ENCODE measurements at places on chromosomes 2 and 18.

DNA sequence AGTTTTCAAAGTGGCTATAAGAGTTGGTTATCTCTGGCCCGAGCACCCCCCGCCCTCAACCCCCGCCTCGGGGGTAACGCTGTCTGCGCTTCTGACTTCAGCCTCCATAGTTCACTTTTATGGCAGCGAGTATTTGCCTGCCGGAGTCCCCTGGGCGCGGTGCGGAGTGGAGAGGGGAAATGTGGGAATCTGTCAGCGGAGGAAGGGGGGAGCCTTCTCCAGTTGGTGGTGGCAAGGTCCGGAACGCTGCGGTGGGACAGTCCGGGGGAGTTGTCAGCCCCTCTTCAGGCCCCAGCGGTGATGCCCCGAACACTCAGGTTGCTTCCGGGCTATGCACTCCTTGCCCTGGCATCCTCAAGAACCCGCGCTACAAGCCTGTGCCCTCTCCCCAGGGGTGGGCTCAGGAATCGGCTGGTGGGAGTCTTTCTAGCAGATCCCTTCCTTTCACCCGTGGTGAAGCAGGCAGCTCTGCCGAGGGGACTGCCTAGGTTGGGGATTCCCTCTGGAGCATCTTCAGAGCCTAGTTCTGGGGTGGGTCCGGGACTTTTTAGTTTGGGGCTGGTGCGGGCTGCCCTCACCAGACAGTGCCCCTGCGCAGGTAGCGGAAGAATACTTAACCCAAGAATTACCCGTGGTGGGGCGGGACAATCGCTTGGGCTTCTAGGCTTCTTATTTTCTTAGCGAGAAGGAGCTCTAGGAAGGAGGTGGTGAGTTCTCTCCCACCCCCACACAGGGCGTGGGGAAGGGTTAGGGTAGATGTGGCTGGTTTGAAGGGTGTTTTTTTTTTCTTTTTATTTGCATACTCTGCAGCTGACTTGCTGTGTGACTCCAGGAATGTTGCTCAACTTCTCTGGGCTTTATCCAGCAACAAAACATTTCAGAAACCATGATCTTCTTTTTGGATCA lies 1.6 kb downstream of the ATOH8 start:
- DNase-seq, result no peak

GRCh38 chr18:7333025-7333562 lies 102.2 kb downstream of the LRRC30 start:
- DNase-seq, result no peak

DNA sequence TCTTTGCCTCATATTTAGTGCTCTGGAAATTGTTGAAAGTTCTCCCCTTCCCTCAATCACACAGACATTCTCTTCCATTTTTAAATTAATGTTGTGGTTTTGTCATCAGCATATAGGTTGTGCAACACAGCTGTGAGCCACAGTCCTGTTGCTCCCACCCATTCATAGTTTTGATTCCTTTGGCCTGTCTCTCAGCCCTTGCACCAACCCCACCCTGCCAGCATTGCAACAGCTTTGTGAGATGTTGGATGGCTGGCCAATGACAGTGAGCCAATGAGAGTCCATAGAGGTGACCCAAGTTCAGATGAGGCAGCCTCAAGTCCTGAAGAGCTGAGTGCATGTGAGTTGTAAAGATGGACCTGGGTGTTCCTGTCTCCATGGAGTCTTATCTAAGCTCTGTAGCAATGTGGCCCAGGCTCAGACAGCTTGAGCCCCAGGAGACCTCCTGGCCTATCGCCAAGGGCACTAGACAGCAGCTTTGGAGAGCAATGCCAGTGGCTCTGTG lies 775.5 kb downstream of the RNF144A start:
- no peak for DNase-seq

DNA sequence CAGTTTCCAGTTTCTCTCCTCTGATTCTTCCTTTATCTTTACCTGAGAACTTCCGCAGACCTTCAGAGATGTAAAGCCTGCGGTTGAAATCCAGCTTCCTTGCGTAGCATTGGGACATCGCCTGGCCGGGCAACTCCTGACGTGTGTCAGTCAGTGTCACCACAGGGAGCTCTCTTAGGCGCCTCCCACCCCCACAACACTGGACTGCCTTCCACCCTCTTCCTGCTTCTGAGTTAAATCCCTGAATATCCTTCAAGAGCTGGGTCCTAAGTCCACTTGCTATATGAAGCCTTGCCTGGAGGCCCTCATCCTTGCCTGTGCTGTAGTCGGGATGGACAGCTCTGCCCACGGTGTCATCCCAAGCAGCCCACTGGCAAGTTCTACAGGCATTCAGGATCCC lies 179.4 kb downstream of the SEPTIN10 start:
- no peak for DNase-seq

GRCh38 chr18:58394602-58395425 lies 234.1 kb downstream of the ALPK2 start:
- DNase-seq, result no peak

DNA sequence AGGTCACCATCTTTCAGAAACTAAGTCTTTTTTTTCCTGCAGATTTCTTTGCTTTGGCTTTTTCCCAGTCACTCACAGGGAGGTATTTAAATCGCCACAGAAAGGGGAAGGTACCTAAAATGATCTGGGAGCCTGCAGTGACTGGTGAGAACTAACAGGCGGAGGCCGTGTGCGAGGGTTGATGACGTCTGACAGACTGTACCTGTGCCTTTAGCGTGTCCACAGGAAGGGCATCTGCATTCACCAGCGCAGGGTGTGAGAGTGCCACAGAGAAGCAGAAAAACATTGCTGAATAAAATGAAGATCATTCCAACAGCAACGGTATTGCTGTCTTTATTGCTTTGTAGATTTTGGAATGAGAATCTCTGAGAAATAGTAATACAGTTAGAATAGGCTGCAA lies 5.7 kb downstream of the CTDP1 start:
- no peak for DNase-seq

DNA sequence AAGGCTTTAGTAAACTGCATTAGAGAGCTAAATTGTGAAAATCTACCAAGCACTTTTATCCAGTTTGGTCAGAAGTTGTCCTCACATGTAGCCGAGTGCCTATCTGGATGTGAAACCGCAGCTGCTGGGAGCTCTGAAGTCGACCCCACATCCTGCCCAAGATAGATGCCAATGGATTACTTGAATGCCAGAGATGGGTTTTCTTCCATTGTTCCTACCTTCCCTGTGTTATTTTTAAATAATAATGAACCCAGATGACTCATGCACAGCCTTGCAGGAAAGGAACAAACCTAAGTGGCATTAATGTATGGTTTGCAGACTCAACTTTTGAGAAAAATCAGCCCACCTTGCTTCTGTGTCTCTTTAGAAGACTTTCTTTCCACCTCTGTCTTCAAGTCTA lies 408.5 kb downstream of the FBXO15 start:
- no peak for DNase-seq

- DNase-seq, result no peak
Measured at GRCh38 chr2:71082402-71083252, 14.2 kb downstream of the NAGK start.

GRCh38 chr2:118148133-118148532 lies 59.9 kb downstream of the INSIG2 start:
- DNase-seq, result no peak

DNA sequence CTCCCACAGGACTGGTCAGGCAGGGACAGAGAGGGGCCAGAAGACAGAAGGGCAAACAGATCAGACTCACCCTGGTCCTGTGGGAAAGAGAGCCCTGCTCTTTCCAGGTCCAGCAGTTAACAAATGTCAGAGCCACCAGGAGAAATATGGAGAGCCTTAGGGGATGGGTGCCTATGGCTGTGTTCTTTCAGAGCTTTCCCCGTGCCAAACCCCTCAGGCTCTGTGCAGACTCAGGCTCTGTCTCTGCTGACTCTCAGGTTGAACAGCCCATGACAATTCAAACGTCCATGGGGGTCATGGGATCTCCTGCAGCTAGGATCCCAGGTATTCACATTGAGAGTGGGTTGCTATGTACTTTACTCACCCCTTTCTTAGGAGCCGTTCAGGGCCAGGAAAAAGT lies 120.8 kb upstream of the ERBB4 start:
- no peak for DNase-seq

DNA sequence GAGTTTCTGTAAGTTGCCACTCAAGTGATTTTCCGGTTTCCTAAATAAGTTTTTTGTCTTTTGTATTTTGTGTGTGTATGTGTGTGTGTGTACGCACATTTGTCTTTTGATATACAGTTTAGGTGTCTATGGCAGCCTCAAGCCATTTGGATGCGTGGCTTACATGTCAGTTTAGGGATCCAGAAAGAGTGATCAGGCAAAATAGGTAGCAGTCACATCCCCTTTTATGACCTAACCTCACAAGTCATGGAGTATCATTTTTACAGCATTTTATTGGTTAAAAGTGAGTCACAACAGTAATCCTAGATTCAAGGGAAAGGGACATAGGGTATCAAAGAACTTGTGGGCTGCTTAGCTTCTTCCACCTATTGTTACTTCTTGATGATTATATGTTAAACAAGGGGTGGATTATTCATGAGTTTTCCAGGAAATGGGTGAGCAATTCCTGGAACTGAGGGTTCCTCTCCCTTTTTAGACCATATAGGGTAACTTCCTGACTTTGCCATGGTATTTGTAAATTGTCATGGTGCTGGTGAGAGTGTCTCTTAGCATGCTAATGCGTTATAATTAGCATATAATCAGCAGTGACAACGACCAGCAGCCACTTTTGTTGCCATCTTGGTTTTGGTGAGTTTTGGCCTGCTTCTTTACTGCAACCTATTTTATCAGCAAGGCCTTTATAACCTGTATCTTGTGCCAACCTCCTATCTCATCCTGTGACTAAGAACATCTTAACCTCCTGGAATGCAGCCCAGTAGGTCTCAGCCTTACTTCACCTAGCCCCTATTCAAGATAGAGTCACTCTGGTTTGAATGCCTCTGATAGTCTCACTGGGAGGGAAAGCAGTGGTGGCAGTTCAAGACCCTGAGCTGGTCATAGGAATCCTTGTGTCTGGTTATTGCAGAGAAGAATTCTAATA lies 8.6 kb upstream of the SOCS6 start:
- DNase-seq, result no peak

- DNase-seq, result no peak
Measured at GRCh38 chr2:239255628-239256349, 145.0 kb downstream of the HDAC4 start.

DNA sequence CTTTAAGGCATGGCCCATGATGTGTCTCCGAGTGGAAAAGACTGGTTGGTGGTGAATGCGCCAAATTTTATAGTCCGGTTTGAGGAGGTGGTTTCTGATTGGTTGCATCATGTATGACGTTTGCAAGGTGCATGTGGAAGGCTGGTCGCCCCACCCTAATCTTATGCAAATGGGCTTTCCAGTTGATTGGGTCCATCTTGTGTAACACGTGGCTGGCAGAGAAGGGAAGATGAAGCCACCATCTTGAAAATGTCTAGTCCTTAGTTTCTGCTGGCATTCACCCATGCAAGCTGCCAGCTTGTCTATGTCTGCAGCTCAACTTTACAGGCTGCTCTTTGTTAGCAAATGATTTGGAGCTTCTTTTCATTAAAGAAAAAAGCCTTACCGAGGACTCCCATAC lies 132.2 kb downstream of the PIK3C3 start:
- DNase-seq, result no peak

DNA sequence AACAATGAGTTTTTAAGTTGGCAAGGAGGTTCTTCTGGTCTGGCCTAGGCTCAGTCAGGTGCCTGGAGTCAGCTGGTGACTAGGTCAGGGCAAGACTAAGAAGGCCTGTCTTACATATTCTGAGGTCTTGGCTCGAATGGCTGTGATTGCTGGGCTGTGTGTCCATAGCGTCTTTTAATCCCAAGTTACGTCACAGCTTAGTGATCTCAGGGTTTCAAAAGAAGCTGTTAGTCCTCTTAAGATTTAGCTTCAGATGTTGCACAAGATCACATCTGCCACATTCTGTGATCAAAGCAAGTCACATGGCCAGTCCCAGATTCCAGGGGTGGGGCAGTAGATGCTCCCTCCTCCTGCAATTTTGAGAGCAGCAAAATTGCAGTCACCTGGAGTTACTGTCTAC lies 61.3 kb downstream of the PKP4 start:
- no peak for DNase-seq

GRCh38 chr2:240467659-240468302 lies 32.3 kb downstream of the GPC1 start:
- DNase-seq, result no peak

- no peak for DNase-seq
Measured at GRCh38 chr2:225462417-225462816, 62.9 kb downstream of the NYAP2 start.

DNA sequence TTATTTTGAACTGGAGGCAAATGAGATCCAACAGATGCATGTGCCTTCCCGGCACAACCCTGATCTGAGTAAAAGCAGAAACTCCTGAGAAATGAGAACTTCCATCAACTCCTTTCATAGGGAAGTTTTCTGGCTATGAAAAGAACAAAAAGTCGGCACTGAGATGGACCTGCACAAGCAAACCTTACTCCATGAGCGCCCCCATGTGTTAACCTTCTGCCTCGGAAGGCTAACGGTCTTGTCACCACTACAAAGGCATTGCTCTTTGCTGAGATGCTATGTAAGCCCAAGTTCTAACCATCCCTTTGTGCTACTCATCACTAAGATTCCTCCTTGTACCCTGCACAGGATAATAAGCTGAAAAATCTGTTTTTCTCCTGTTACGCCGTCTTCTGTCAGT lies 57.3 kb upstream of the SULT1C3 start:
- no peak for DNase-seq

- DNase-seq, result no peak
Measured at GRCh38 chr2:1047485-1047884, 96.8 kb downstream of the SNTG2 start.

DNA sequence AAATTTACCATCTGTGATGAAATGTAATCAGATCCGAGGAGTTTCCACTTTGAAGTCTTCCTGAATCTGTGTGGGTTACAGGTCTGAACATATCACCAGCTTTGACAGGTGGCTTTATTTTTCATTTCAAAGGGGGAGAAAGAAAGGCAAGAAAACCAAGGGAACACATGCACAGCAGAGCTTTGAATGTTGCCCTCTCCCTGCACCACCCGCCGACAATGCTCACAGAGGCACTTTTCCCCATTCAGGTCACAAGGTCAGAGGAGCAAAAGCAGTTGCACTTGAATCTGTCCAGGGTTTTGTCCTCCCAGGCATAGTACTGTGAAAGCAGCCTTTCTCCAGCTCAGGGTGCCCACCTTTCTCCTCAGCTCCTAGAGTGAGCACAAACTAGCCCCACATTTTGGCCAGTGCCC lies 130.2 kb downstream of the OSR1 start:
- no peak for DNase-seq

DNA sequence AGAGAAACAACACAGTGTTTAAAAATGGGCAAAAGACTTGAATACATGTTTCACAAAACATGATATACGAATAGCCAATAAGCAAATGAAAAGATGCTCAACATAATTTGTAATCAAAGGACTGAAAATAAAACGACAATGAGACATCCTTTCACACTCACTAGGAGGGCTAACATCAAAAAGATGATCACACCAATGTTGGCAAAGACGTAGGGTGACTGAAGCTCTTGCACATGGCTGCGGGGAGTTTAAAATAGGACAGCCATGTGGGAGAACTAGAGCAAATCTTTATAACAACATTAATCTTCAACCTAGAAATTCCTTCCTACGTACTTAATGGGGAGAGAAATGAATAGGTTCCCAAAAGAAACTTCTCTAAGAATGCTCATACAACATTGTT lies 19.2 kb upstream of the SEH1L start:
- DNase-seq, result no peak

- no peak for DNase-seq
Measured at GRCh38 chr2:109326306-109326705, 197.3 kb downstream of the SH3RF3 start.

GRCh38 chr2:10157293-10157692 lies 34.8 kb downstream of the RRM2 start:
- no peak for DNase-seq

All from activated CD8-positive, alpha-beta memory T cell treated with anti-CD3 and anti-CD28 coated beads for 4 hours (primary cell).